ENCODE measurements at places on chromosomes 4 and X.

DNA sequence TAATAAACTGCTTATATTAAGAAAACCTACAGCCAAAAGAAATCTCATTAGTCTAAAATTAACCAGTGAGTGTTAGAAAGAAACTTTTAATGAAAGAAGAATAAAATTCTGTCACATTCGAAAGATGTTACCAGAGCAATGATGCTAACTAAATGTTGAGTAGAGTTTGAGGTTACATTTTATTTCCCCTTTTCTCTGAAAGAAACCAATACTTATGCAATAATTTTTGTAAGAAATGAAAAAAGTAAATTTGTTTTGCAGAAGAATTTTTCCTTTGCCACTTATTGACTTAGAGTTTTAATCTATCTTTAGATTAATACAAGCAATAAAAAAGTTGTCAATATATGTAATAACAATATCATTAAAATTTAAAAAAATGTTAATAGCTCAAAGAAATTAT is 574.0 kb upstream of the GALNTL6 start:
- DNase-seq: no peak

DNA sequence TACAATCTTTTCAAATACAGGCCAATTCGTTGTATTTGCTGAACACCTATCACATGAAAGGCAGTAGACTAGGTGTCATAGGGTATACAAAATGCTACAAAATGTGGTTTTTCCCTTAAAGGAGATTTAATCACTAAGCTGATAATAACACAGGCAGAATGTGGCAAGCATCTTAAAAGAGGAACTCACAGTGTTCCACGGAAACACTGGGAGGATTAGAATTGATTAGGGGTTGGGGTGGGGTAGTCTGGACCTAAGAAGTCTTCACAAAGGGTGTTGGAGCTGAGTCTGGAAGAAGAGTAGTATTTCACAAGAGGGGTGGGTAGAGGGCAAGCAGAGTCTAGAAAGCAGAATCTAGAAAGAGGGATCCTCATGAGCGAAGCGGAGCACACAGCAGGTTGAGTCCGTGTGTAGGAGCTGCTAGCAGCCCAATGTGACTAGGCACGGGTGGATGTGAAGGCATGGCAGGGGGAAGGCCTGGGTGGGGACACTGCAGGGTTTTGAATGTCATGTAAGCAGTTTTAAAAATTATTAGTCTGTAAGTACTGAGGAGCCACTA is 123.6 kb downstream of the MGST2 start:
- DNase-seq: no peak

DNA sequence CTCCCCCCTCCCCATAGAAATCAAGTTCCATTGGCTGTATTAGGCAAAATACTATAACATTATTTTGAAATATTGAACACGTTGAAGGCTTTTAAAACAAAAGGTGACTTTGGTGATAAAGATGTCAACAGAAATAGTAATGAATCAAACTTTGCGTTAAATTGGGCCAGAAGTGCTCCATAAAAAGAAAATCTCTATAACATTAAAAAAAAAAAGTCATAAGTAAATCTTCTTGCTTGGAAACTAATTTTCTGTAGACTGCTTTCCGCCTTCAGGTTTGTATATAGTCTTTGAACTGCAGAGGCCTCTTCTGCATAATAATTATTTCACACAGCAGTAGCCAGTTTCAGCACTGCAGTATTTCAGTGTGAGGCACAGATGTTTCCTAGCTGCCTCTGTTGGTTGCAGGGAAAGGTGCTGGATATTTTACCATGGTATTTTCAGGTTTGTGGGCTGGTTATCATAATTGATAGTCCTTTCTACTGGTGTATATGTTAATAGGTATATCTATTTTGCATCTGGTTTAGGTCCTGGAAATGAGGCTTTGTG is 158.9 kb downstream of the KDM6A start:
- no peak for DNase-seq

DNA sequence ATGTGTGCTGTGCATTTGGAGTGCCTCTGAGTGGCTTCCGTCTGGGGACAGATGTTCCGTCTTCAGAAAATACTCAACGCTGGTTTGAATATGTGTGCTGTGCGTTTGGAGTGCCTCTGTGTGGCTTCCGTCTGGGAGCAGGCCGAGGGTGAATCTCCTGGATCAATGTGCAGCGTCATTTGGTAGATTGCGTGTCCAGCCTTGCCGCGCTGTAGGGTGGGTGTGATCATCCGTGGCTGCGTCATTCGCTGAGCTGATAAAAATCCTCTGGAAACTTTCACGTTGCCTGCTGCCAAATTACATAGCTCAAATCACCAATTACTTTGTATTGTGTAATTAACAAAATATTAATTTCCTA is 12.1 kb downstream of the UVSSA start:
- no peak for DNase-seq

DNA sequence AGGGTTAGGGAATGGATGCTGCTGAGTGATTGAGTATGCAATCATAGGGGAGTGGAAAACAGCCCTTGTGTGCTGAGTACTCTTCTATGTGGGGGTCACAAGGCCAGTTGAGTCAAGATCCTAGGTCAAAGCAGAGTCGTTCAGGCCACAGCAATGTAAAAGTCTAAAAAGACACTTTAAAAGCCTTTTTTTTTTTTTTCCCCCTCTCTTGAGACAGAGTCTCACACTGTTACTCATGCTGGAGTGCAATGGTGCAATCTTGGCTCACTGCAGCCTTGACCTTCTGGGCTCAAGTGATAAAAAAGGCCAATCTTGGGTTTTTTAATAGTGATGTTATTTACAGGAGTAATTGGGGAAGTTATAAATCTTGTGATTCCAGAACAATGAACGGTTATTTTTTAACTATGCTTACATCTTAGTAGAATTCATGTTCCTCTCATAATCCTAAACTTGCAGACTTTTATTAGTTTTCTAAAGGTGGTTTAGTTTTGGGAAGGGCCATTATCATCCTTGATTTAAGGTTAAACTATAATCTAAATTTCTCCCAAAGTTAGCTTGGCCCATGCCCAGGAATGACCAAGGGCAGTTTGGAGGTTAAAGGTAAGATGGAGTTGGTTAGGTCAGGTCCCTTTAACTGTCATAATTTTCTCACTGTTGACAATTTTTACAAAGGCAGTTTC is 82.2 kb upstream of the BMP2K start:
- DNase-seq: no peak

GRCh38 chr4:120555058-120555457 is 367.5 kb downstream of the PRDM5 start:
- no peak for DNase-seq

- DNase-seq: no peak
Observed at GRCh38 chr4:3873408-3874027, 107.3 kb downstream of the ADRA2C start.

DNA sequence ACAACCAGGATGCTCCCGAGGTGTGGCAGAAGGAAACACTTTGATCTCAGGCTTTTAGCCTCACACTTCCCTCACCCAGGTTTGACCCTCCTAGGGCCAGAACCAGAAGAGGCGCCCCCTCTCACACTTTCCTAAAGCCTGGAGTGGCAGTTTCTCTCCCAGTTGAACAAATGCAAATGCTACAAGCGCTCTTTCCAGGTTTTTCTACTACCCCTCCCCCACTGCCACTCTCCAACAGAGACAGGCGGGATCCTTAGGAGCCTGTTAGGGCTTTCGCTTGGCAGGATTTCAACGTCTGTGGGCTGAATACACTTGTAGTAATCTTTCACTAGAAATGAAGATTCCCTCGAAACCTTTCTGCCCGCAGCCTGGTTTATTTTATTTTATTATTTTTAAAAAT is 2.4 kb downstream of the TSC22D3 start:
- DNase-seq: no peak

- DNase-seq: no peak
Observed at GRCh38 chrX:26586570-26586969, 370.6 kb downstream of the MAGEB5 start.

GRCh38 chr4:53702334-53703266 is 111.3 kb upstream of the LNX1 start:
- no peak for DNase-seq

DNA sequence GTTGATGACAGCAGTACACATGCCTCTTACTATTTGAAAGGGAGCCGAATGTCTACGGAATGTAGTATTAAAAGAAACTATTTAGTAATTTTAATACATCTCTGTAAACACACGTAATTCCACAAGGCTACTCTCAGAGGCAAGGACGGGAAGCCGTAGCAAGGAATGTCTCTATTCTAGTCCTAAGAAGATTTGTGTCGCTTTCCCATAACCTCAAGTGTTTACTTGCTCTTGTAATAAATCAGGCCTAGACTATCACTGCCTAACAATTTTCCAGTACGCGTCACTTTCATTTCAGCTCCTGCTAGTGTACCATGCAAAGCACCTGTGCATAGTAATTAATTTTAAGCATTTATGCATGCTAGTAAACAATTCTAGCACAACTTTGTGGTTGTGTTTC is 86.7 kb downstream of the OR13H1 start:
- DNase-seq: no peak

DNA sequence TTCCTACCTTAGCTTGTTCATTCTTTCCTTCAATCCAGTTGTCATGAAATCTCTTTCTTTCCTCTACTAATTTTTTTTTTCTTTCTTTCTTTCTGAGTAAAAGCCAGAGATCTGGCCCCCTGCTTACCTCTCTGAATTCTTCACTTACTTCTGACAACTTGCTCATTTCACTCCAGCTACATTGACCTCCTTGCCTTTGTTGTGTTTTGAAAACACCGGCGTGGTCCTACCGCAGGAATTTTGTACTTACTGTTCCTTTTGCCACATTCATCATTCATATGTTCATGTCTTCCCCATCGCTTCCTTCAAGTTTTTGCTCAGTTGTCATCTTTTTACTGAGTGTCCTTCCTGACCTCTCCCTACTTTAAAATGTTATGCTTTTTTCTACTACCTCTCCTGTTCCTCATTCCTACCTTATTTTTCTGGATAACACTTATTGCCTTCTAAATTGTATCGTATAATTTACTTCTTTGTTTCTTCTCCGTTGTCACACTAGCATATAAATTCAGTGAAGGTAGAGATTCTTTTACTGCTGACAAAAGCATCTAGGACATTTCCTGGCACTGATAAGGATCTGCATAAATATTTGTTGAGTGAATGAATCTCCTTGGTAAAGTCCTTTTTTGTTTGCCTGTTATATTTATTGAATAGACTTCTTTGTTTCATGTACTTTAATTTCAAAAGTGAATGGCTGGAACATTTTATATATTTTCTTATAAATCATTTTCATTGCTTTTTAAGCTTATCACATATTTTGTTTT is 74.4 kb downstream of the NFKB1 start:
- no peak for DNase-seq

DNA sequence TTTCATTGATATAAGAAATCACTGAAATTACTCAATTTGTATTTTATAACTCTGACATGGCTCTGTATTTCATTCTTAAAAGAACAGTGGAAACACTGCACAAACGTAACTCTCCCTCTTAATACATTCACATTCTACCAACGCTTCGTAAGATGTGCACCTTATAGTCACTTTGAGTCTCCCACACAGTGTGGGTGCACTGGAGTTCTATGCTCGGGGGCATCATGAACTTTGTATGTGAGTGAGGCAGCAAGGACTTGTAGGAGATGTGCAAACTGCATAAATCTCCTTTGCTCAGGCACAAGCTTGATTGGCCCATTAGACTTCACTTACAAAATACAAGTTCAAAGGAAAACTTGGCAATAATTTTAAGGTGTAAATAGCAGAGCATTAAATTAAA is 2385.0 kb upstream of the TENM3 start:
- no peak for DNase-seq

DNA sequence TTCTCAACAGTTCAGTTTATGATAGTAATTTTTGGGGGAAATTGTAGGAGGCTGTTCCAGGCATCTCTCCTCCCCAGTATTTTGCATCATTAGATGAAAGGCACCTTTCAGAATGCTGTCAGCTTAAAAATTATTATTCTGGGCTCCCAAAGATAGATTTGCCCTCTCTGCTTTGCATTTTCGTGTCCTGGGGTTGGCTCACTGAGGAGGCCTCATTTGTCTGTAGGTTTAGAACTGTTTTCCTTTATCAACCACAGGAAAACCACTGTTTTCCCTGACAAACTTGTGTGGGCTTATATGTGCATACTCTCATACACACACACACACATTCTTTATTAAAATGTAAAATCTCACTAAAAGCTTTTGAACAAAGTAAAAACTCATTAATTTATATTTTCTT is 197.2 kb upstream of the VCX3A start:
- no peak for DNase-seq

GRCh38 chrX:51608126-51608525 is 10.6 kb downstream of the CENPVL3 start:
- DNase-seq: no peak

DNA sequence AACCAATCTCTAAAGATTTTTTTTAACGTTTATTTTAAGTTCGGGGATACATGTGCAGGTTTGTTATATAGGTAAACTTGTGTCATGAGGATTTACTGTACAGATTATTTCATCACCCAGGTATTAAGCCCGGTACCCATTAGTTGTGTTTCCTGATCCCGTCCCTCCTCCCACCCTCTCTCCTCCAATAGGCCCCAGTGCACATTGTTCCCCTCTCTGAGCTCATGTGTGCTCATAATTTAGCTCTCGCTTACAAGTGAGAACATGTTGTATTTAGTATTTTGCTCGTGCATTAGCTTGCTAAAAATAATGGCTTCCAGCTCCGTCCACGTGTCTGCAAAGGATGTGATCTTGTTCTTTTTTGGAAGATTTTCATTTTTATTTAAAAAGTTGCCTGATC is 2309.4 kb upstream of the AGA start:
- no peak for DNase-seq

GRCh38 chrX:1450361-1451161 is 2.1 kb downstream of the ASMTL start:
- no peak for DNase-seq

DNA sequence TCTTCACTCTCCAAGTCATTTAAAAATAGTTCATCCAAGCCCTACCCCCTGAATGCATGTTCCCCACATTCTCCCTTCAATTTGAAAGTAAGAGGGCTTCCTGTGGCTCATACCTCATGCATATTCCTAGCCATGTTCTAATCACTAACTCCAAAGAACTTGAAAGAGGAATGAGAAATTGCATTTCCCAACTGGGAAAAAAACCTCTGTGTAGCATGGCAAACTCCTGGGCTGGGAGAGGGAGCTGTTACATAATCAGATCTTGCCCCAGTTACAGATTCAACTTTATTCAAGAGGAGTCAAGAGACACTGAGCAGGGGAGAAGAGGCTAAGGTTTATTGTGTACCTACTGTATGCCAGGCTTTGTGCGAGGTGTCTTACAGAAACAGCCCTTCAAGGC is 90.2 kb downstream of the SLC2A9 start:
- no peak for DNase-seq

DNA sequence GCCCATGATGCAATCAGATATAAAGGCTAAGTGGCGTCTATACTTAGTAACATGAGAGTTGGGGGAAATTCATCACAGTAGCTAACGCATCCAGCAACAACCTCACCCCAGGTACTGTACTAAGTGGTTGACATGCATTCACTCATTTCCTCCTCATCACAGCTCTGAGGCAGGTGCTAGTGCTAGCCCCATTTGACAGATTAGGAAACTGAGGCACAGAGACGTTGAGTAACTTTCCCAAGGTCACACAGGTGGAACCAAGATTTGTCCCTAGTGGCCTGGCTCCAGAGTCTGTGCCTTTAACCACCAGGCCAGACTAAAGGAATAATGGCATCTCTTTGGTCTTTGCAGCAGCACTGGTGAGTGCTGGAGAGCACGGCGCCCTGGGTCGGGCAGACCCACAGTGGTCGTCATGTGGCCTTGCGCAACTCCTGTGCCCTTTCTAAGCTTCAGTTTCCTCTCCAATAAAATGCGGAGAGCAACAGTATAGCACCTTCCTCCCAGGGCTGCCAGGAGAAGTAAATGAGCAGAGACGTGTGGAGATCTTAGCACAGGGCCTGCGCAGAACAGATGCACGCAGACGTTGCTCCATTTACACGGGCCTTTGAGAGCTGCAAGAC is 186.4 kb downstream of the BCOR start:
- DNase-seq: no peak

GRCh38 chr4:22268350-22269025 is 247.4 kb downstream of the ADGRA3 start:
- no peak for DNase-seq
